ENCODE measurements at places on chromosomes 5 and 9.
A peak's percentile ranks its signal among the peaks of the same experiment; 100 is the strongest.

DNA sequence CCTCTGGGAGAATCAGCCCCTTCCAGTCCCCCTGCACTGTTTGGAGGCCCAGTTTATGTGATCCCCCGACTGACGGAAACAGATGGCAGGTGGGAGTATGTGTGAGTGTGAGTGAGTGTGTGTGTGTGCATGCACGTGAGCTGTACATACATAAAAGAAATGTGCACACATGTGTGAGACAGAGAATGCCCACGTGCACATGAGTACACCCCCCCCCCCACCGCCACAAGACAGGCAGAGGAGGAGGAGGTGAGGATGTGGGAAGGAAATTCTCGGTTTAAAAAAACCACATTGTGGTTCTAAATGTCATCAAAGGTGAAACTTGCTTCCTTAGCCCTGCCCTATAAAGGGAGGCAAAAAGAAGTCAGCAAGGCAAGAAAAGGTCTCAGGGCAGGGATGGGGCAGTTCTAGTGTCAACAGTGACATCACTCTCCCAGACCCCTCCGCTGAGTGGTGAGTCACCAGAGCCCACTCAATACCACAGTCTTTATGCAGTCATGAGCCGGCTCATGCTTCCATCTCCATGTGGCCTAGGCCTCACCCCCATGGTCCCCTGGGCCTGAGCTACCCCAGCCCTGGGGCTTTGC, 79.2 kb upstream of the HSPA9 start:
- peak; percentile 20 for DNase-seq

DNA sequence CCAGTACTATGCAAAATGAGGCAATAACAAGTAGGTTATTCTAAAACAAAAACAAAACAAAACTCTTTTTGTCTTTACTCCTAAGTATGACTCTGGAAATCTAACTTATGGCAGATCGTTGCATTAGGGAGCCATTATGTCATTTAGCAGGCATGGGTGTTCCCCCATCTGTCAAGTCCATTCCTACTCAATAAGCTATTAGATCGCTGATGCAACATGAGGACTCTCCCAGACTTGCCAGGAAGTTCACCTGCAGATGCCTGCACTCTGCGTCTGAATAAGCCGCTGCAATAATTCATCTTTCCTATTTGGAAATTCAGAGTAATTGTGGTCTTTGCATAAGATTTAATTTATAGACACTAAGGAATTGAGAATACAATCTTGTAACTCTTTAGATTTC, 585.0 kb downstream of the KIF4B start:
- no peak for DNase-seq

DNA sequence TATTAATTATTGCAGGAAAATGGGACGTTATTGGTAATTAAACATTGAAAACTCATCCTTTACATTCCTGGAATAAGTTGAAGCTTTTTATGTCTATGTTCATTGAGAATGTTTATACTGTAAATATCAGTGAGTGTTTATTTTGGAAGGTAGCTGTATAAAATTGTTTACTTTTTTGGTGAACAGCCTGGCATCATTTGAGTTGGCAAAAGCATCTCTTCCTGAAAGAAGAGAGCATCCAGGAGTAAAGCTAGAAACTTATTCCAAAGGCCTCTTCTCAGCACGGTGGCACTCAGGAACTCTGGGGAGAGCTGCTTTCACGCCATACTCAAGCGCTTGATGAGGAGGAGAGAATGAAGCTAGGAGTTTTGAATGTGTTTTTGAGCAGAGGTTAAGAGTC, 79.9 kb downstream of the GAPVD1 start:
- no peak for DNase-seq

- DNase-seq, result no peak
Measured at GRCh38 chr9:93597142-93597706, 20.8 kb downstream of the PHF2 start.

- peak; percentile 22 for DNase-seq
Measured at GRCh38 chr9:77708064-77708815, 60.1 kb upstream of the GNA14 start.

DNA sequence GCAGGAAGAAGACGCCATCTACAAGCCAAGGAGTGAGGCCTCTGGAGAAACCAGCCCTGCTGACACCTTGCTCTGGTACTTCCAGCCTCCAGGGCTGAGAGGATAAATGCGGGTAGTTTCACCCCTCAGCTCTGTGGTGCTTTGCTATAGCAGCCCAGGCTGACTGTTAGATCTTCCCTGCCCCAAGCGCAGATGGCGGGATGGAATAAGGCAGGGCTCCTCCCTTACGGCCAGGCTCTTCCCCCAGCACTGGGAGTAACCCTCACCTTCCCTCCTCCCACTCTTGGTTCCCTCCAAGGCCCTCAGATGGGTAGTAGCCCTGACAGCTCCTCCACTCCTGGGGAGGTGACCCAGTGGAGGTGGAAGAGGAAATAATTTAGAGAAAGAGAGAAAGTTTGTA, 285.1 kb downstream of the GADD45G start:
- DNase-seq, result no peak

- no peak for DNase-seq
Measured at GRCh38 chr5:68431186-68431585, 215.6 kb downstream of the PIK3R1 start.

GRCh38 chr9:88833946-88834345, 157.3 kb upstream of the S1PR3 start:
- DNase-seq, result no peak

DNA sequence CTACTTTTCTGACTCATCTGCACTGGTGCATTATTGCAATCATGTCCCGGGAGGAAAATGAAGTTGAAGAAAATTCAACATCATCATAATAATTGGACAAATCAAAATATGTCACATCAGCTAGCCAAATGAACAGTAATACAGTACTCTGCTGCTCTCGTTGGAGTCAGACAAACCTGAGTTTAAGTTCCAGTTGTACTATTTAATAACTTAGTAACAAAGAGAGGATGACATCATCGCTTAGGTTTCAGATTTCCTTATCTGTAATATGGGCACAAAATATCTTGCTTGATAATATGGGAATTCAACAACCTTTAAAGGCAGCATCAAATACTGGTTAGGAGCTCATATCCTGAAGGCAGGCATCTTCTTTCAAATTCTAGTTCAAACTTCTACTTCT, 1248.9 kb upstream of the ACO1 start:
- no peak for DNase-seq

DNA sequence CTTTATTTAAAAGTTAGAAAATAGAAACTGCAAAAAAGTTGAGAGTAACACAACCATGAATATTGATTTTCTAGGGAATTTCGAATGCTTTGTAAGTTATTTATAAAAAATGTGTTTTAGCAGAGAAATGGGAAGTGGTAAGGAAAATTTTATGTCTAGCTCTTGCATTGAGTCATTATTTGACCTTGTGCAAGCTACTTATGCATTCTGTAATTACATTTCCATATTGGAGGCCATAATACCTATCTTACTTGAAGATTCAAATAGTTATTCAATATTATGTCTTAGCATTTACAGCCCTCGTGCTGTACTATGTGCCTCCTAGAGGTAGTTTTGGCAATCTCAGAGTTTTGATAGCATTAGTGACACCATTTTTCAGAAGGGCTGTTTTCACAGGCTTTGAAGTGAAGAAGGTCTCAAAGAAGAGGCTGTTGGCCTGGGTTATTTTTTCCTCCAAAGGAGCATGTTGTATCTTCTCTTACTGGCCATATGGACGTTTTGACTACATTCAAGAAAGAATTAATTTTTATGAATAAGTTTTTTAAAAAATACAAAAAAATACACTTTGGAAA, 7.4 kb upstream of the DAP start:
- peak; percentile 17 for DNase-seq

GRCh38 chr5:130102960-130103359, 198.7 kb downstream of the CHSY3 start:
- DNase-seq, result no peak

- DNase-seq, result peak; percentile 87
Measured at GRCh38 chr5:66171349-66172344, 27.5 kb downstream of the SREK1 start.

DNA sequence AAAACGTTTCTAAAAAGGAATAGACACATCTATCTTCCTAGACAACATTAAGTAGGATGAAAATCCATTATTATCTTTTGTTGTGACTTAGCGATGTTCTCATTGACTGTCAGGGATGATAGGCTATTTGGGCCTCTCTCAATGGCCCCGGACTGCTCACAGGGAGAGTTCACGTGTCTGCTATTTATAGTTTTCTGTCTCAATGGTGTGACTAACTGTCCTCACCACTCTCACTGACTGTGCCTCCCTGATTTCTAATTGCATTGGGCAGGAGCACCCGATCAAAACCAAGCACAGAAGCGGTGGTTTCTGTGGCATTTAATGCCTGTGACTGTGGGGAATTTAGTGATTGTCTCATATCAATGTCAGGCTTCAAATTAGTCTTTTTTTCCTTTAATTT, 286.7 kb upstream of the KLF9 start:
- no peak for DNase-seq

GRCh38 chr9:70285981-70286598, 27.3 kb downstream of the SMC5 start:
- no peak for DNase-seq

GRCh38 chr5:14873790-14874189, 2.2 kb upstream of the ANKH start:
- DNase-seq, result no peak

DNA sequence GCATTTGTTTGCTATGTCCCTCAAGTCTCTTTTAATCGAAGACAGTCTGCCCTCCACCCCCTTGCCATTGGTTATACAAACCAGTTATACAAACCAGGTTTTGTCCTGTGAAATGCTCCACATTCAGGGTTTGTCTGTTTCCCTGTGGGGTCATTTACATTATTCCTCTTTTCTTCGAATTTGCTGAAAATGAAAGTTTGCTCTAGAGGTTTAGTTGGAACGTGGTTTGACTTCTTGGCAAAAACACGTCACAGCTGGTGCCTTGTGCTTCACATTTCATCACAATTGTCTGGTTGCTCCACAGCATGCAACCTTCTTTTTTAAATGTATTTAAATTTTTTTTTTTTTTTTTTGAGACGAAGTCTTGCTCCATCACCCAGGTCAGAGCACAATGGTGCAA, 4.2 kb upstream of the HAVCR2 start:
- DNase-seq, result peak; percentile 16

- peak; percentile 90 for DNase-seq
Measured at GRCh38 chr9:136631038-136632000, 31.4 kb upstream of the EGFL7 start.

DNA sequence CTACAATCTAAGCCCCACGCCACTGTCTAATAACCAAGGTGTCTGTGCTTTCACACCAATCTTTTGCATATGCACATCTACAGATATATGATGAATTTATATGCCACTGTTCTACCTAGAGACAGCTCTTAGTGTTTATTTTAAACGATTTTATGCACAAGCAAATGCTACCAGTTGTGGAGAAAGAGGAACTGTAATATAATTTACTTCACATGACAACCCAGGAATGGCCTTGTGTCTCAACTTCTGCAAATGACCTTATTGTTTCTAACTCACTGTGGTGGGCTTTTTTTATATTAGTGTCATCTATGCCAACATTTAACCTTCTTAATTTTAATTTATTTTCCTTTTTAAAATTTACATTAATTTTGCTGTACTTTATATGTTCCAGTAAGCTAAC, 531.1 kb upstream of the TLE4 start:
- DNase-seq, result peak; percentile 1

- DNase-seq, result no peak
Measured at GRCh38 chr5:151033217-151033934, 13.0 kb downstream of the GPX3 start.

DNA sequence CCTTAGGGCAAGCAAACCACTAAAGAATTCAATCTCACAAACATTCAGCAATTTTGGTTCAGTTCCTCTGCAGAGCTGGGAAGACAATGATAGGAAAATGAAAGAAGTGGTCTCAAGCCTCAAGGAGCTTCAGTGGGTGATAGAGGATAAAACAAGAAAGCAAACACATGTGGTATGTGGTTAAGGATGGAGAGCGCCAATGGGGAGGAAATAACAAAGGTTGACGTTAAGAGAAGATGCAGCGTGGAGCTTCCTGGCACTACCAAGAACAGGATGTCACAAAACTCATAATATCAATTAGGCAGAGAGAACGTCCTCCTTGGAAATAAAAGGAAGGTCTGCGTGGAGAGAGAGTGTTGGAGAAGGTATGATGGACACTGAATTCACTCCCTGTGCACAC, 411.4 kb upstream of the DAP start:
- DNase-seq, result no peak

- DNase-seq, result no peak
Measured at GRCh38 chr9:130414081-130414731, 30.6 kb upstream of the ASS1 start.

DNA sequence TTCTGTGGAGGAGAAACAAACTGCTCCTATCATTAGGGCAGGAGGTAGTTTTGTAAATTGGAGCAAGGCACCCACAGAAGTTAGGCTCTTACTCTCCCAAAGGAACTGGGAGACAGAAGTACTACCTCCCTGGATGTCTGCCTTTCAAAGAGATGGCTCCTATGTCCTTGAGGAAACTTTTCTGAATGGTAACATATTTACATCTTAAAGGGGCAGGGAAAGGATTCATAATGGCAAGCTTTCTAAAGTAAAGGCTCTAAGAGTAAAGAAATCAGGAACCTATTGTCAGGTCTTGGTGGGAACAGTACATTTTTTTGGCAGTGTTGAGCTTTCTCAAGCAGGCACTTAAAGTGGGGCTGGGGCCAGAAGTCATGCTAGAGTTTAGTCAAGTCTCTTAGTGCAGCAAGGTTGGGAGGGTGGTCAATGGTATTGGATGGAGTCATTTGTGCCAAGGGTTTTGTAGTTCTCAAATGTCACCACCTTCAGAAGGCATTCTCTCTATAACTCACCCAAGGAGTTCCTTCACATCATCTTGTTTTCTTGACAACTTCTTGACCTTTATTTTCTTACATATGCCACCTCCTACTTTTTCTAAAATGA, 26.3 kb upstream of the NDFIP1 start:
- DNase-seq, result no peak

DNA sequence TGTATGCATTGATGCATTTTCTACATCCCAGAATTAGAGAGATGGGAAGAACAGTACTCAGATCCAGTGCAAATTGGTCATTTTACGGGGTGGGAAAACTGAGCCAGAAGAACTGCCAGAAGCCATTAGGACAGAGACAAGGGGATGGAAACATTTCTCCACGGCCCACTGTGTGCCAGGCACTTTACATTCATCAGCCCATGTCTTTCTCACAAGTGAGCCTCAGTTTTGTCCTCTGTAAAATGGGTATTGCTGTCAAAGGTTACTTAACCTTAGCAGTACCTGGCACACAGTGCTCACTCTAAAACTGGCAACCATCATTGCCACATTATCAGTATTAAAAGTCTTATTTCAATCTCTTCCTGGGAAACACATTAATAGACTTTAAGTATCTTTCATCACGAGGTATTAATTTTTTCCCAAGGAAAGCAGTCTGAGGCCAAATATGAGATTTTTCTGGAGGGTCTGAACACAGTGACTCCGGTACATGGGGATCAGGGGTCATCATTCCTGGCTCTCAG, 5.2 kb downstream of the DUSP1 start:
- DNase-seq, result no peak

GRCh38 chr5:909994-910768, 17.5 kb downstream of the TRIP13 start:
- no peak for DNase-seq

GRCh38 chr9:118961857-118962256, 407.4 kb downstream of the BRINP1 start:
- no peak for DNase-seq

GRCh38 chr5:177351392-177352329, at the start of gene LMAN2:
Gene LMAN2, minus strand, starts transcription at chr5:177351668. Its CDS starts 21 bp downstream, at chr5:177351647.
- peak; percentile 98 for DNase-seq

GRCh38 chr9:128105538-128106175, 21.9 kb downstream of the PTGES2 start:
- no peak for DNase-seq

Measured in hematopoietic multipotent progenitor cell treated with erythropoietin and hydrocortisone succinate and interleukin-3 and kit ligand, for 6 days (in vitro differentiated cells).